ENCODE measurements at places on chromosomes 7 and 10.

DNA sequence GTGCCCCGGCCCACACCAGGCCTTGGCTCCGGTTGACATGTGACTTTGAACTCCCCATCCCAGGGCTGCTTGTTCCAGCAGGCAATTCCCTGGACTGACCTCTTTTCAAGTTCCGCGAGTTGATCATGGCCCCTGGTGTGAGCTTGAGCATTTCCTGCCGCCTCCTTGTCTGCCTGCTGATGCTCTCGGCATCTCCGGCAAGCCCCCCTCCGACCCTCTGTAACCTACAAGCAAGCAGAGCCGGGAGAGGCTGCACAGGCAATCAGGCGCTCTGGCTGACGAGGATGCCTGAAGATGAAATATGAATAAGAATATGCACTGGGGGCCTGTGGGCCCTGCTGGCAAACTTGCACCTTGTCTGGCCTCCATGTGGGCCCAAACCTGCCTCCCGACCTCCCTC, 304.9 kb upstream of the MKI67 start:
- DNase-seq: no peak

- DNase-seq: peak; percentile 67
Observed at GRCh38 chr10:5551531-5552375, 27.0 kb downstream of the CALML3 start.

- no peak for DNase-seq
Observed at GRCh38 chr7:44966731-44967538, 11.9 kb downstream of the MYO1G start.

DNA sequence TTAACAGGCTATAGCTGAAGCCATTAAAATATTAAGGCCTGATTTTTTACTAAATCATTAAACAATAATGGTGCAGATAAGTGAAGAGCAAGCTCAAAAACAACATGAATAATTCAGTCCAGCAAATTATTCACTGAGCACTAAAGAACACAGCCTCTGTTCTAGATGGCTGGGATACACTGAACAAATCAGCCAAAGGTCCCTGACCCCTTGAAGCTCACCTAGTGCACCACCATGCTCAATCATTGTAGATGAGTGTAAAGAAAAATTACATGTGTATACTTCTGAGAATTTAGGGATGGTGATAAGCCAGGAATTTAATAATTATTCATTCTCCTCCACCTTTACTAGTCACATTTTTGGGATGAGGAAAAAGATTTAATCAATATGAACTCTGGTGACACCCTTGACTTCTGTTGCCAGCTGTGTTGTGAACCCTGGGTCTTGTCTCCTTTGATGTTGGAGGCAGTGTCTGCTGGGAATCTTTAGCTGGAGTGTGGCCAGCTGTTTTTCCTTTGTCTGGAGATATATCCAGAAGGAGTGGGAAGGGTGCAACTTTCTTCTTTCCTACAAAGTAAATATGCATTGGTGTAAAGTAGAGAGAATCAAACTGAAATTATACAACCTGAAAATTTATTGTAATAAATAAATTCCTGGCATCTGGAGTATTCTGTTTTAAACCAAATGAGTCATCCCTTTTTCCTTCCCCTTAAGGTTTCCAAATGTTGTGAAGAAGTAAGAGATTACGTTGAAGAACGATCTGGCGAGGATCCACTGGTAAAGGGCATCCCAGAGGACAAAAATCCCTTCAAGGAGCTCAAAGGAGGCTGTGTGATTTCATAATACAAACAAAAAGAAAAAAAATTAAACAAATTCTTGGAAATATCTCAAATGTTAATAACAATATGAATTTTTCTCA, 4.0 kb downstream of the GNGT1 start:
- DNase-seq: no peak

DNA sequence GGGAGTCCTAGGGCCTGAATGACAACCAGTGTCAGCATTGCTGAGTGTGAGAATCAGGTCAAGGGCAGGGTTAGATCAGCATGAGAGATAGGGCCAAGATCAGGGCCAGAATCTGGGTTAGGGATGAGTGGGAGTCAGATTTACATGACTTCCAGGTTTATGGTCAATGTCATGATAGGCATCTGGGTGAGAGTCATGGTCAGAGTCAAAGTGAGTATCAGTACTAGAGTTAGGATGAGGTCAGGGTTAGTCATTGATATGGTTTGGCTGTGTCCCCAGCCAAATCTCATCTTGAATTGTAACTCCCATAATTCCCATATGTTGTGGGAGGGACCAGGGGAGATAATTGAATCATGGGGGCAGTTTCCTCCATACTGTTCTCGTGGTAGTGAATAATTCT, 12.3 kb downstream of the MRPS24 start:
- DNase-seq: no peak

DNA sequence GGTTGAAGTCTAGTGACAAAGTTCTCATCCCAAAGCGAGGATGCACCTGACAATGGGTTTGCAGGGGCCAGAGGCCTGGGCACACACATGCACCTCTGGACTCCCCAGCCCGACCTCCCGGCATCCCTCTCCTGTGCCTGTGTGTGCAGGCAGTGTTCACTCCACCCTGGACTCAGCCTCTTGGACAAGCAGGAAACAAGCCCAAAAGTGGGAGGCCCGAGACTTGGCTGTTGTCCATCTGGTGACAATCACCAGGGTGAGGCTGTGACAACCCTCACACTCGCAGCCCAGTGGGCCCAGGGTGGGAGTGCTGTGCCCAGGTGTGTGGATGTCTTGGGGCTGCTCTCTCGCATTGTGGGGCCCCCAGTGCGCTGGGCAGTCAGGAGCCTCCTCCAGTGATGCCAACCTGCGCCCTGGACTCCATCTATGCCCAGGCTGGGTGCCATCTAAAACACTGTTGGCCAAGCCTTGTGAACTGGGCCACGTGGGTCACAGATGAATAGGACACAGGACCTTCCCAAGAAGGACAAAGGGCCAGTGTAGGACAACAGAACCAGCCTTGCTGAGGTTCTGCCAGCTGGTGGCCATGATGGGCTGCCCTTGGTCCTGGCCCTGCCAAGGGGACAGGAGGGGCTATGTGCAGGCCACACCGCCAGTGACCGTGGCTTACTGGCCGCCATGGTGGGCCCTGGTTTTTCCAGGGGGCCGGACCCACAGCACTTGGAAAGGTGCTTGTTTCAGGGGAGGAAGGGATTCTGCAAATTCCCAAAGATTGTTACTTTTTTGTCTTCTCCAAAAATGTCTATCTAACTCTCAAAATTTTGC, 144.3 kb downstream of the TCERG1L start:
- DNase-seq: no peak

- DNase-seq: no peak
Observed at GRCh38 chr7:14748461-14748860, 154.1 kb downstream of the DGKB start.

- DNase-seq: no peak
Observed at GRCh38 chr10:69208761-69209160, 11.4 kb upstream of the HKDC1 start.

GRCh38 chr7:116150588-116150987, 59.8 kb upstream of the TES start:
- DNase-seq: no peak

DNA sequence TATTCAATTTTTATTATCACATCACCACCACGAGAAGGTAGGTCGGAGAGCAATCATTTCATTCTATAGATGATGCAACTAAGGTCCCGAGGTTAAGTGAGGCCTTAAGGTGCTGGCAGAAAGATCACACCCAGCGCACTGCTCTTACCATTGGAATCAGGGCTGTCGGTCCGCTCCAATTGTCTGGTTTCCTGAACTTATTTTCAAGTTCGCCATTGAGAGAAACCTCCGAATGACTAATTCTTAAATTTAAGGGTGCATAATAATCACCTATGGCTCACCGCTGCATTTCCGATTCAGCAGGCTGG, 625 bp upstream of the GSTO2 start:
- DNase-seq: no peak

DNA sequence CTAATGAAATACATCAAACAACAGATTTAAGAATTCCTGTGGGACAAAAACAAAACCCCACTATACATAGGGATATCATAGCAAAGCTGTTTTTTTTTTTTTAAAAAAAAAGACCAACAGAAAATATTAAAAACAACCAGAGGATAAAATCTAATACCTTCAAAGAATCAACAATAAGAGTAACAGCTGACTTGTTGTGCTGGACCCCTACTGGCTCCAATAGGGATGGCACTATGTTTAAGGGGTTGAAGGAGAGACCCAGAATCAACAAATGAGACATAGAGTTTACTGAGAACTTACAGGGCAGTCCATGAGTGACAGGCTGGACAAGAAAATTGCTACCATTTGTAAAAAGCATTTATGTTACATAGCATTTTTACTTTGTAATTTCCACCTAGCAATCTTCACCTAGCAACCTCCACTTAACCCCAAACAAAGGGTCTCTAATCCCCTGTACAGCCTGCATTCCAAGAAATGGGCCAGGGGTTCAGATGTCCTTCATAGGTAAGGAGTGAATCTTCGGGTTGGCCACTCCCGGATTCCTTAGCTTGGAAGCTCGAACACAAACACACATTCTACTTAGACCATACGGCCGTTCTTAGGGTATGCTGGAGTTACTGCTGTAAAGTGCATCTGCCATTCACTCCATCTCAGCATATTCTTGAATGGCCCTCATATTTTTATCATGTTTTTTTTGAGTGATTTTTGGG, 25.8 kb downstream of the ASZ1 start:
- DNase-seq: no peak

DNA sequence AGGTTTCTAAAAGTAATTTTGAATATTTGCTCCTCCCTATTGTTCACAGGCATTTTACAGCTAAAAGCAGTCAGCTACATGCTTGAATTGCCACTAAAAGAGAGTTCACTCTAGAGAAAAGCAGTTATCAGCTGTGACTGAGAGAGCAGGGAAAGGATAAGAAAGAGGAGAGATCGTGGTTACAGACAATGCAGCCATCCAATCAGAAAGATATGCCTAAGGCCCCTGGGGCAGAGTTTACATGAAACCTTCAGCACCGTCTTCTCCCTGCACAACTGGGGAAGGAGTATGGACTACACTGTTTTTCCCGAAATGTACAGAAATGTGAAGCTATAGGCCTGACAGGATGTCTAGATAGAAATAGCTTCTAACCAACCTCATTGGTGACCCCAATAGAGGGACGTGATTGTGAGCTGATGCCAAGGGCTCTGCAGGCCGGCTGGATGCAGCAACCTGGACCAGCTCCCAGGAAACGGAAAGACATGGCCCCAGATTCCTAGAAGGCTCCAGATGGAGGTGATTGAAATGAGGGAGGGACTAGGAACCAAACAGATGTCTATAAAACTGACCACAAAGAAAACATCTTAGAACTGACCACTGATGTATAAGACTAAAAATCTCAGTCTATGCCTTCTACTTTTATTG, 3.2 kb upstream of the VSTM4 start:
- no peak for DNase-seq

- no peak for DNase-seq
Observed at GRCh38 chr10:117139581-117140524, 1.8 kb upstream of the VAX1 start.

GRCh38 chr7:76244781-76245391, 43.2 kb downstream of the SRRM3 start:
- no peak for DNase-seq

DNA sequence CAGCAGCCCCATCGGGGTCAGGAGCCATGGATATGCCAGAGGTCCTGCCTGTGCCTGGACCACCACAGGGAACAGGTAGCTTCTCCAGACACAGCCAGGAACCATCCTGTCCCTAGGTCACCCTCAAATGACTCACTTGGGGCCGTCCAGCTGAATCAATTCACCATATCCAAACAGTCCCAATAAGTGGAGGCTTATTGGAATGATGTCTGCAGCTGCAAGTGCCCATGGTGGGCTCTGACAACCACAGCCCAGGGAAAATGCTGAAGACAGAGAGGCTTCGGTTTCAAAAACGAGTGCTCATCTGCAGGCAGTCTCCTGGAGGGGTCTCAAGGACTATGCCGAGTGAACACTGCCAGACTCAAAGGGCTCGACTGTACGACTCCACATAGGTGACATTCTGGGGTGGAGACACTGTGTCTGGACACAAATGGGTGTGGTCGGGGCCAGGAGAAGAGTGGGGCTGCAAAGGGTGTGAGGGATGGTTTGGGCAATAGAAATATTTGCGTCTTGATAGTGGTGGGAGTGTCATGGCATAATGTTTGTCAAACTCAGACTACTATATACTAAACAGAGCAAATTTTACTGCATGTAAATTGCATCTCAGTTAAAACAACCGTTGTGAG, 204.8 kb downstream of the TNS3 start:
- no peak for DNase-seq

- no peak for DNase-seq
Observed at GRCh38 chr10:78454123-78454645, 420.5 kb downstream of the RPS24 start.

DNA sequence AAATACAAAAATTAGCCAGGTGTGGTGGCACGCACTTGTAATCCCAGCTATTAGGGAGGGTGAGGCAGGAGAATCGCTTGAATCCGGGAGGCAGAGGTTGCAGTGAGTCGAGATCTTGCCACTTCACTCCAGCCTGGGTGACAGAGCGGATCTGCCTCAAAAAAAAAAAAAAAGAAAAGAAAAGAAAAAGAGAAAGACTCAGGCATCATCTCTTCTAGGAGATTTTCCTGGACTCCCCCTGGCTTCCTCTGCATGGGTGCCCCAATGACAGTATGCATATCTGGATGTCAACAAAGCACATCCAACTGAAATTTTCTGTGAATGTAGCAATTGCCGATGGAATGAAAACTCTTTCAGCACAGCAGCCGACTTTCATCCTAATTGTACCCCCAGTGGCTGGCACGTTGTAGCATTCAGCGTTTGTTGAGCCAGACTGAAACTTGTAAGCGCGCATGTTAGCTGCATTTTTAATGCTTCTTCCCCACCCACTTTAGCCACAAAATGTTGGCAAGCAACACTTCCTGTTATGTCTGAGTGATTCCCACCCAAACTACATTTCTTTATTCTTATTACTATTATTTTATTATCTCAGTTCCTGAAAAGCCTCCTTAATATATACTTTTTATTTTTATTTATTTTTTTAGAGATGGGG, 70.2 kb downstream of the PRTFDC1 start:
- DNase-seq: peak; percentile 26

GRCh38 chr10:8032558-8032957, 21.9 kb upstream of the GATA3 start:
- no peak for DNase-seq

DNA sequence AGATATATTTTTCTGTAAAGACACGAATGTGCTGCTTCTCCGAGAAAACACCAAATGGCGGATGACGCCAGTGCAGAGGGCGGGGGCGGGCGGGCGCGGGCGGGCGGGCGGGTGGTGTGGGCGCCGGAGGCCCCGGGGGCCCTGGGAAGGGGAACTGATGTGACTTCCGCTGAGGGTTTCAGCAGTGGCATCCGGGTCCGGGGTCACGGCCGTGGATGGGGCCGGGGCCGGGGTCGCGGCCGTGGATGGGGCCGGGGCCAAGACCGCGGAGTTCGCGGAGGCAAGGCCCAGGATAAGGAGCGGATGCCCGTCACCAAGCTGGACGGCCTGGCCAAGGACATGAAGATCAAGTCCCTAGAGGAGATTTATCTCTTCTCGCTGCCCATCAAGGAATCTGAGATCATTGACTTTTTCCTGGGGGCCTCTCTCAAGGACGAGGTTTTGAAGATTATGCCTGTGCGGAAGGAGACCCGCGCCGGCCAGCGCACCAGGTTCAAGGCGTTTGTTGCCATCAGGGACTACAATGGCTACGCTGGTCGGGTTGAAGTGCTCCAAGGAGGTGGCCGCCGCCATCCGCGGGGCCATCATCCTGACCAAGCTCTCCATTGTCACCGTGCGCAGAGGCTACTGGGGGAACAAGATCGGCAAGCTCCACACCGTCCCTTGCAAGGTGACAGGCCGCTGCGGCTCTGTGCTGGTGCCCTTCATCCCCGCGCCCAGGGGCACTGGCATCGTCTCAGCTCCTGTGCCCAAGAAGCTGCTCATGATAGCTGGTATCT, 20.3 kb upstream of the IGF2BP3 start:
- peak; percentile 48 for DNase-seq

- no peak for DNase-seq
Observed at GRCh38 chr7:157433628-157434027, 96.8 kb downstream of the DNAJB6 start.
